ENCODE measurements at places on chromosomes 6 and 20.

DNA sequence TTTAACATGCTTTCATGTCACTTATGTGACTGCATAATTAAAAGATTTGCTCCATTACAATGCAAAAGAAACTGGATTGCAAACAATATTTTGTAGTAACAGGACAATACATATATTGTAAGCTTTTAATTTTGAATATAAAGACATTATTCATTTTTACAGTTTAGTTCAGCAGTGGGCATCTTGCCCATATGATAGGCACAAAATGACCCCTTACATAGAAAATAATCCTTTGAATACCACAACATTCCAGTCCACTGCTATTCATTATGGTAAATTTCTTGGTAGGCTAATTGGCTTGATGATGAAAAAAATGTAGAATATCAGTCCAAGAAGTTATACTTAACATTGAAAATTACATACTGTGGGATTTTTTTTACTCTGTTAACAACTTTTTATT is 74.1 kb upstream of the LAMA2 start:
- DNase-seq, result no peak

DNA sequence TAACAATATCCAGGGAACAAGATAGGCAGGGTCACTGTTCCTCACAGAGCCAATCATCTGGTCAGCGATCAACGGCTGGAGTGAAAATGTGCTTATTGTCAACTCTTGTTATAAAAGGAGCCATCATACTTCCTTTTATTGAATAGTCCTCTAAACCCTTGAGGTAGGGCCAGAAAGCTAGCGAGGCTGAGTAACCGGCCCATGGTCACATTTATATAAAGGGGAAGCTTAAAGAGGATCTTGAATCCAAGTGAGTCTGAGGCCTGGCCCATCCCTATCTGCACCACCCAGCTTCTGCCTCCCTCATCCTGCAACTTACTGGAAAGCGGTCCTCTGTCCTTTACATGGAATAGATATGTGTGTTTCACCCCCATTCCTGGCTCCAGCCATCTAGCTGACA is 9.5 kb downstream of the PHACTR3 start:
- no peak for DNase-seq

- no peak for DNase-seq
Observed at GRCh38 chr6:27911956-27912446, at the start of gene OR2B2. OR2B2 (minus strand) TSS chr6:27912396; CDS start chr6:27912319, 77 bp downstream.

DNA sequence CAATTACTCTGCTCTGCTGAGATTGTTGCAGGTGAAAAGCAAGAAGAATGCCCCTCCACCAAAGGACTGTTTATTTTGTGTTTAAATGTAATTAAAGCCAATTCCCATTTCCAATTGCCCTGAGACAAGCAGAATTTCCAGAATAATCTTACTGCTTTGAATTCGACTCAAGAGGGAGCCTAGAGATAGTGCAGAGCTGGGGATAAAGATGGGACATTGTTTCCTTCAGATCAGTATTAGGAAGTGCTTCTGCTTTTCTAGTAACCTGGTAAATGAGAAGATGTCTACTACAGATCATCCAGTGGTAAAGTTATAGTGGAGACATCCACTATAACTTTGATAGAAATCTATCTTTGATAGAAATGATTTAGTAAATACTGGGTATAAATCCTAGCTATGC is 326.9 kb downstream of the UBE3D start:
- DNase-seq, result no peak

DNA sequence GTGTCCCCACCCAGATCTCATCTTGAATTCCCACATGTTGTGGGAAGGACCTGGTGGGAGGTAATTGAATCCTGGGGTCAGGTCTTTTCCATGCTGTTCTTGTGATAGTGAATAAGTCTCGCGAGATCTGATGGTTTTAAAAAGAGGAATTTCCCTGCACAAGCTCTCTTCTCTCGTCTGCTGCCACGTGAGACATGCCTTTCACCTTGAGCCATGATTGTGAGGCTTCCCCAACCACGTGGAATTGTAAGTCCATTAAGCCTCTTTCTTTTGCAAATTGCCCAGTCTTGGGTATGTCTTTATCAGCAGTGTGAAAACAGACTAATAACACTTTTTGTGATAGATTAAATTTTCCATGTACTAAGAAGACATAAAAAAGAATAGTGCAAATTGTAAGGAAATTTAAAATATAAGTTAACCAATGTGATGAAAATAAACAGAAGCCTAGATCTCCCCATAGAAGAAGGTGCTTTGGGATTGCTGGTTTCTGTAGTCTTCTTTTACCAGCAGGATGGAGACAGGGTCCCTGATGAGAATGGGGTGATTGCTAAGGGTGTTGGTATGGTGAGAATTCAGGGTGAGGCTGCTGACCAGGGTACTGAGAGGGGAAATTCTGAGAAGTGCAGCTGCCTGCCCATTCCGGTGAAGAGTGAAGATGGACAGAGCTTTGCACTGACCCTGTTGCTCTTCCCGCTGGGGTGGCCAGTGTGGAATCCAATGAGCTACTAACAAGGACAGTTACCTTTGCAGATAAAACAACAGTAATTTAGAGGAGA is 50.7 kb downstream of the BMP2 start:
- no peak for DNase-seq

- no peak for DNase-seq
Observed at GRCh38 chr6:136244061-136244616, 6.0 kb downstream of the MTFR2 start.

Data from stimulated activated CD8-positive, alpha-beta memory T cell treated with anti-CD3 and anti-CD28 coated beads, Interleukin-2, amount 100 ng/mL, for 48 hours (primary cell).